ENCODE measurements at places on chromosomes 16 and 17.
A peak's percentile ranks its signal among the peaks of the same experiment; 100 is the strongest.

DNA sequence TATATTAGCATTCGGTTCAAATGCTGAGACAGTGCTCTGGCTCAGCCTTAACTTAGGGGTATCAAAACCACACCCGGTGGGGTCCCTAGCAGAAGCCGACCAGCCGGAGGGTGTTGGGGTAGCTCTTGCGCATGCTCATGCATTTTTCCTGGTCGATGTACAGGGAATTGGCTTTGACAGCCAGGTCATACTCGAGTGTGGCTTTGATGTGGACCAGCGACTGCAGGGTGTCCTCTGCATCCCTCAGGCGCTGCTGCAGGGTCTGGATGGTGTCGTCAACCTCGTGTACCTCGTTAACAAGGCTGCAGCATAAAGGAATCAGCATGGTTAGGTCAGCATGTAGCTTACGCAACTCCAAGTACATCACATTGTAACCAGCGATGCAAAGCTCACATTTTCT lies 37.5 kb downstream of the TEKT3 start:
- no peak for DNase-seq

DNA sequence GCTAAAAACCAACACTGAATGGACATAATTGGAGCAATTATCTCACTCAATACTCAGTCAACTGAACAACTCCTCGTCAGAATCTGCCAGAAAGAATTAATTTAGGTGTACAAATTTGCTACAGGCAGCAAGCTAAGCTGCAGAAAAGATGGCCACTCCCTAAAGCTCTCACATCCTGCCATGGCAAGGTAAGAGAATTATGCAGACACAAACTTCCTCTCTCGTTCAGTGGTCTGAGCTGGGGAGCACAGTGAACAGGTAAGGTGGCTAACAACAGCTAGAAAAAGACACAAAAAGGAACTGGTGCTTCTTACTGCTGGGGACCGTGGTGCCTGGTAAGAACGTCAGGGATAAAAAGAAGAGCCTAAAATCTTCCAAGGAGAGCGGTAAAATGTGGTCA lies 74.9 kb upstream of the BCAR1 start:
- DNase-seq: peak; percentile 28

DNA sequence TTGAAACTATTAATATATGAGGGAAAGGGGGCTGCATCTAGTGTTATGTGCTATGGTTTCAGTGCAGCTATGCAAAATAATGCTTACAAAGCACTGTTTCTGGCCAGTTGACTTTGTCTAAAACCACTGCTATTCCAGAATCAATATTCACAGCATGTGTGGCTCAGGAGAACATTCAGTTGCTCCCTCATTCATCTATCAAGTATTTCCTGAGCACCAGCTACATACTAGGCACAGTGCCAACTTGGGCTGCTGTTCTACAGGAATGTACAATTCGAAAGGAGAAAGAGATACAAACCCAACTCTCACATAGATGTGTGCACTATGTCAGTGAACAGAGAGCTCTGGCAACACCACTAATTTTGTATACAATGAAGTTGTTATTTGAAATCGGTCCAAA lies 183.0 kb downstream of the PHKB start:
- DNase-seq: no peak

DNA sequence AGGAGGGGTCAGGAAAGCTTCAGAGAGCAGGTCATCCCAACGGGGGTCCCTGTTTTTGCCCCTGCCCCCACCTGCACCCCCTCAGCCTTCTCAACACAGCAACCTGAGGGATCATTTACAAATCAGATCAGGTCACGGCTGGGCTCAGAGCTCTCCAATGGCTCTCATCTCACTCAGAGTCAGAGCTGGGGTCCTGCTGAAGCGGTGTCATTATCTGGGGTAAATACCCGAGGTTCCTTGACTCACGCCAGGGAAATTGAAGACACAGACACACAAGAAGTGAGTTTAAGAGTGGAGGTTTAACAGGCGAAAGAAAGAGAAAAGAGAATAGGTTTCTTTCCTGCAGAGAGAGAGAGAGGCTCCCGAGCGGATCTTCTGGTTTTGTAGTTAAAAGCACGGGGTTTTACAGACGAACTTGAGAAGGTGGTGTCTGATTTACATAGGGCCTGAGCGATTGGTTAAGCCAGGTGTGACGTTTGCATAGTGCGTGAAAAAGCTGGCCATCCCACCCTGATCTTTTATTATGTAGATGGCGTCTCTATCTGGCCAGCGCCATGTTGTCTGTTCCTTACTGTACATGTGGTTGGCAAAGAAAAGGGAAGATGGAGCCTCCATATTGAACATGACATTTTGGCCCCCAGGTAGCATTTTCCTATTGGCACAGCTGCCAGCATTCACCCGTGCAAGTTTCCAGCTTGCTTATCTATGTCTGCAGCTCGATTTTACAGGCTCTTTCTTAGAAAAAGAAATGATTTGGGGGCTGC lies 51.4 kb downstream of the WSB1 start:
- DNase-seq: no peak

GRCh38 chr16:89076159-89076558 lies 17.5 kb upstream of the ACSF3 start:
- no peak for DNase-seq

DNA sequence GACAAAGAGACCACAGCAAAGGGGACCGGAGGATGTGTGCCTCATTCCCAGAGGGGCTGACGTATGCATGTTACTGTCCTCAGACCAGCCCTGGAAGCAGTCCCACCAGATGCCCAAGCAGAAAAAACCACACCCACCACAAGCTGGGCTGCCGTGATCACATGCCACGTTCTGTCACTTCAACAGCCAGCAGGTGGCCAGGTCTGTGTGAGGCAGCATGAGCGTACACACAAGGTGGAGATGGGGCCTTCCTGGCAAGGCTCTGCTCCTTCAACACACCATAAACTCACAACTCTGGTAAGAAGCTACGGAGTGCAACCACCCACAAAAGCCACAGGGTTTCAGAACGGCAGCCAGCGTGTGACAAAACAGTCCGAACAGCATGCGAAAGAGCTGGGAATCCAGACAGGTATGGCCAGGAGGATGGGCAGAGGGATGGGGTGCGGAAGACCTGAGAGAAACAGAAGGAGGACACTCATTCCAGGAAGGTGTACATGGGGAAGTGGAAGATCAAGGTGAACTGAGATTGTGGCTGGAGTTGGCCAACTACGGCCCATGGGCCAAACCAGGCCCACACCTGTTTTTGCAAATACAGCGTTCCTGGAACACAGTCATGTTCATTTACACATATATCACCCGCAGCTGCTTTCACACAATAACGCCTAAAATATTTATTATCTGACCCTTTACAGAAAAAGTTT lies 27.9 kb downstream of the MBTPS1 start:
- peak; percentile 76 for DNase-seq

- no peak for DNase-seq
These were observed 124.5 kb downstream of the PRKCB start for GRCh38 chr16:23960081-23960885.

DNA sequence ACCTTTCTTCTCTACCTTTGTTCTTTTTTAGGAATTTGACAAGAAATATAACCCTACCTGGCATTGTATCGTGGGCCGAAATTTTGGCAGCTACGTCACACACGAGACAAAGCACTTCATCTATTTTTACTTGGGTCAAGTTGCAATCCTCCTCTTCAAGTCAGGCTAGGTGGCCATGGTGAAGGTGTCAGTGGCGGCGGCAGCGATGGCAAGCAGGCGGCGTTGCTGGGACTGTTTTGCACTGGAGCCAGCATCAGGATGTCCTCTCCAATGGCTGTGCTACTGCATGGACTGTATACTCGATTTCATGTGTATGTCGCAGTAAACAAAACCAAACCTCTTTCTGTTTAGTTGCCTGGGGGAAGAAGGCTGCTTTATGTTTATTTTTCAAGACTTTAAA lies 5.9 kb downstream of the DYNLL2 start:
- no peak for DNase-seq

- DNase-seq: no peak
These were observed 40.4 kb downstream of the NXPH3 start for GRCh38 chr17:49616086-49616485.

DNA sequence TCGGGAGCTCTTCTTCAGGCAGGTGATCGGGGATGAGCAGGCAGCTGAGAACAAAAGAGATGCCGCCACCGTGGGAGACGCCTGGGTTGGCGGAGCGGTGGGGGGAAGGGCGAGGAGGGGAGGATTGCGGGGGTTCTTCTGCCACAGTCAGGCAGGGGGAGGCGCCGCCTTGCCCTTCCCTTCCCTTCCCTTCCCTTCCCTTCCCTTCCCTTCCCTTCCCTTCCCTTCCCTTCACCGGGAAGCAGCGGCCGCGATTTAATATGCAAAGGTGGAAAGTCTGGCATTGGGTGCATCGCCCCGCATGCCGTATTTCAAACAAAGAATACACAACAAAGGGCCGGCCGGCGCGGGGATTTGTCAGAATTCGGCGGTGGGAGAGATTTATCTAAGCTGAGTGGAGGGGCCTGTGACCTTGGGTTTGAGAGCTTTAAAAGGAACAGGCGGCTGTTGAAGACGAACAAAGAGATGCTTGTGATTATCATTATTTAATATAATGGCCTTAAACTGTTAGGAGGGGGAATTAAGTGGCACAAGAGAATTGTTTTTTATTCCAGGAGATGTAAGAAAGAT lies 262.3 kb upstream of the TNRC6C start:
- DNase-seq: peak; percentile 4

DNA sequence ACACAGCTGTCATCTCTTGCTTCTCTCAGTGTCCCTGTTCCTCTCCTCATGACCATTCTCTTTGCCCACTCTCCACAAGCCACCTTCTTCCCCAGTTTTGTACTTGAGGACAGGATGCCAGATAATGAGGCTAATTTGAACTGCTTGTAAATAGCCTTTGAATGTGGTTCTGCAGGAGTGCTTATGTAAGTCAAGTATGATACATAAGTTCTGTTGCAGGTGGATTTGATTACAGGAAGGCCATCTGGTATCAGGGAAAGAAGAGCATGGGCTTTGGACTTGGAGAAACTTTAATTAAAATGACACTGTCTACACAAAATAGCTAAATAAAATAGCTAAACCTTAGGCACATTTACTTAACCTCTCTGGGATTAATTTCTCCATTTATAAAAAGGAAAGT lies 120.2 kb upstream of the HLF start:
- DNase-seq: no peak

DNA sequence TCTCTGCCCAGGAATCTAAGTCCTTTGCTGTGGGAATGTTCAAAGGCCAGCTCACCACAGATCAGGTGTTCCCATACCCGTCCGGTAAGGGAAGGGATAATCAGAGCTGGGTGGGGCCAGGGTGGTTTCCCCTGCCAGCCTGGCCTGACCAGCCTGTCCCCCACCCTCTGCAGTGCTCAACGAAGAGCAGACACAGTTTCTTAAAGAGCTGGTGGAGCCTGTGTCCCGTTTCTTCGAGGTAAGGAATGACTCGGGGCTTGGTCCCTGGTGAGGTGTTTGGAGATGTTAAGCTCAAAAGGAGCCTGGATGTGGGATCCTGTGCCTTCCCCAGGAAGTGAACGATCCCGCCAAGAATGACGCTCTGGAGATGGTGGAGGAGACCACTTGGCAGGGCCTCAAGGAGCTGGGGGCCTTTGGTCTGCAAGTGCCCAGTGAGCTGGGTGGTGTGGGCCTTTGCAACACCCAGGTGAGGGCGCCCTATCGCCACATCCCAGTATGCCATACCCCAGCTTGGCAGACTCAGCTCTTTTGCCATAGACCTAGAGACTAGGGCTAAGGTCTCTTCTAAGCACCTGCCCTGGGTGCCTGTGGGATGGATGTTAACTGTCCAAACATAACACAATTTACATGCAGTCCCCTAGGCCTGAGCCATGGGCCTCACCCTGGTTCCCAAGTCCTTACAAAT lies 997 bp downstream of the ACADVL start:
- peak; percentile 68 for DNase-seq

- DNase-seq: no peak
These were observed 1.5 kb downstream of the DDX28 start for GRCh38 chr16:68021490-68021889.

GRCh38 chr17:59026176-59026939 lies 80.3 kb downstream of the TRIM37 start:
- DNase-seq: no peak

DNA sequence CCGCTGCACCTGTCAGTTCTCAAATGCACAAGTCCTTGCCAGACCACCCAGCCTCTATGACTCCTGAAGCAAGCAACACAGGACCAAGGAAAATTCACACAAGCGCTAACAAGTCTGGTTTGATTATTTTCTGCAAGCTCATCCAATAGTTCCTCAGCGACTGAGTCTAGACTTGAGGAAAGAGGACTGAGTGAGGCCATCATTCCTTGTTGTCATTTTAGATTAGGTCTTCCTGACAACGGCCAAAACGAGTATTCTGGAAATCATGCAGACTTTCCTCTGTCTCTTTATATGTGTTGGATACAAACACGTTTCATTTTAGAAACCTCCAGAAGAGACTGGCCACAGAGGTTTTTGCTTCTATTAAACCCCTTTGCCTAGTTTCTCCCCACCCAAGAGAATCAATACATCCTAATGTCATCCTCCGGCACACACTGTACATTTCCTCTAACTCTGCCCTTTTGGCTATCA lies 561 bp downstream of the CCDC47 start:
- peak; percentile 9 for DNase-seq

- DNase-seq: peak; percentile 89
These were observed 27.3 kb downstream of the KDM8 start for GRCh38 chr16:27230562-27231001.

DNA sequence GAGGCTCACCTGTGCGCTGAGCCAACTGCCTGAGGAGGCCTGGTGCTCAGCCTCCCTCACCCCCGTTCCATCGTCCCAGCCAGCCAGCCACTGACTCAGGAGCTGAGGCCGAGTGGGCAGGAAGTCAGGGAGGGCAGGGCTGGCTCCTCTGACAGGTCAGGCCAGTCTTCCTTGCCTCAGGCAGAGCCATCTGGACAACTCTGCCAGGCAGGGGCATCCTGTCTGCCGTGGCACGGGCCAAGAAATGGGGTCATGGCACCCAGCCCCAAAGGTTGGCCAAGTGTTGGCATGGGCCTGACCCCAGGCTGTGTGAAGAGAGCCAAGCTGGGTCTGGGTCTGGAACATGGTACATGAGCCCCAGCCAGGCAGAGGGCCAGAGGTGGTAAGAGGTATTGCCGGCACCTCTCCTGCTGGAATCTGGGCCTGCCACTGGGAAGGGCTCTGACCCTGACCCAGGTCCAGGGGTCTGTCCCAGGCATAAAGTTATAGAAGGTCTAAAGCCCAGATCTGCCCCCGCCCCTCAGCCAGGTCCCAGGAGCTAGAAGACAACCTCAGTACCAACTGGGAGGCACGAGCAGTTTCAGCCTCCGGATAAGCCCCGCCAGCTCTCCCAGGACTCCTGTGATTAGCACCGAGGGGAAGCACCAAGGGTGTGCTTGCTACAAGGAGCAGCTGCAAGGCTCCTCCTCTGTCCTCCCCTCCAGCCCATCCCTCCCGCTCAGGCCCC lies 2.5 kb upstream of the VASN start:
- DNase-seq: no peak

DNA sequence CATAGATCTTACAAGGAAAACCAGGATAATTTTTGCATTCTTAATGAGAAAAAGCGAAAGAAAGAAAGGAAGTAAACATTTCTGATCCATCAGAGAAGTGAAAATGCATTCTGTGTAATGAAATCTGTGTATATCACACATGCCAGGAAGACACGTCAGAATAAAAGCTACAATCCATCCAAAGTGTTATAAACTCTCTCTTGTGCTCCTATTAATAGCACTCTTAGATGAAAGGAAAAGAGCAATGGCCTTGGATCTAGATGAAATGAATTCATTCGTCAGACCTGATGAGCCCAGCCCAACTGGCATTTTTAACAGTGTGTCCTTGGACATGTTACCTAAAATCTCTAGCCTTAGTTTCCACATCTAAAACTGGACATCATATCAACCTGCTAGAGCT lies 885.5 kb downstream of the CDH11 start:
- DNase-seq: no peak

GRCh38 chr17:8320262-8320661 lies 10.2 kb downstream of the ARHGEF15 start:
- no peak for DNase-seq

All from activated CD4-positive, alpha-beta T cell treated with anti-CD3 and anti-CD28 coated beads, Interleukin-2, amount 10 ng/mL, durations not matched to agents 7 days and 5 days (primary cell).